ENCODE measurements at places on chromosomes 16 and 17.

DNA sequence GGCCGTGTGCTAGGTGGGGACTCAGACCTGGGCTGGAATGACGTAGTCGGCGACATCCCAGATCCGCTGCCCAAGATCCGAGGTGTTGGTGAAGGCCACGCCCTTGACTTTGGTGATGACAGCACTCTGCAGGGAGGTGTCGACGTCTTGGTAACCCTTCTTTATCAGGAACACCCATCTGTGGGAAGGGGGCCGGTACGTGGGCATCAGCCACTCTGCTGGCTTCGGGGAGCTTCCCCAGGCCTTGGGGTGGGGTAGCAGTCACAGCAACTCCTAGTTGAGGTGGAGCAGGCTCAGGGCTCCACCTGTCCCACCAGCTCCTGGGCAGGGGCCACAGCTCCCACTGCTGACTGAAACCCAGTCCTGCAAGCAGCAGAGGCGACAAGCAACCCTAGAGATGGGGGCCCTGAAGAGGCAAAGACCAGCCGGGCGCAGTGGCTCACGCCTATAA lies 4.3 kb downstream of the P2RX5 start:
- peak; percentile 41 for DNase-seq

GRCh38 chr17:64662774-64663367 lies 764 bp upstream of the SMURF2 start:
- no peak for DNase-seq

DNA sequence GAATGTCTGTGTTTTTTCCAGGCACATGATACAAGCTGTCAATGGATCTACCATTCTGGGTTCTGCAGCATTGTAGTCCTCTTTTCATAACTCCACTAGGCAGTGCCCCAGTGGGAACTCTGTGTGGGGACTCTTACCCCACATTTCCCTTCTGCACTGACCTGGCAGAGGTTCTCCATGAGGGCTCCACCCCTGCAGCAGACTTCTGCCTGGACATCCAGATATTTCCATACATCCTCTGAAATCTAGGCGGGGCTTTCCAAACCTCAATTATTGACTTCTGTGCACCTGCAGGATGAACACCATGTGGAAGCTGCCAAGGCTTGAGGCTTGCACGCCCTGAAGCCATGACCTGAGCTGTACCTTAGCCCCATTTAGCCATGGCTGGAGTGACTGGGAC lies 56.0 kb downstream of the ACSM2A start:
- DNase-seq, result no peak

DNA sequence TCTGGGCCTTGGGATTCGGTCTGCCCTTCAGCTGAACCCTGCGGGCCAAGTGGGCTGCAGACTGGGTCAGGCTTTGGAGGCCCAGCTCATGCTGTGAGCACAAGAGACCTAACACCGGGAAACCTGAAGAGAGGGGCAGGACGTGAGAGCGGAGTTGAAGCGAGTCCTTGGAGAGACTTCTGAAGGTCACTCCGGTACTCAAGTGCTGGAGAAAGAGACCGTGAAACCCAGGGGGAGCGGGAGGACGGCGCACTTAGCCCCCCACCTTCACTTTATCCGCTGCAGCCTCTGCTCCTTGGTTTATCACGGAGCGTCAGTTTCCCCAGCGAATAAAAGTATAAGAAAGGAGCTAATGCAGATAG lies 361 bp downstream of the UQCRC2 start:
- no peak for DNase-seq

DNA sequence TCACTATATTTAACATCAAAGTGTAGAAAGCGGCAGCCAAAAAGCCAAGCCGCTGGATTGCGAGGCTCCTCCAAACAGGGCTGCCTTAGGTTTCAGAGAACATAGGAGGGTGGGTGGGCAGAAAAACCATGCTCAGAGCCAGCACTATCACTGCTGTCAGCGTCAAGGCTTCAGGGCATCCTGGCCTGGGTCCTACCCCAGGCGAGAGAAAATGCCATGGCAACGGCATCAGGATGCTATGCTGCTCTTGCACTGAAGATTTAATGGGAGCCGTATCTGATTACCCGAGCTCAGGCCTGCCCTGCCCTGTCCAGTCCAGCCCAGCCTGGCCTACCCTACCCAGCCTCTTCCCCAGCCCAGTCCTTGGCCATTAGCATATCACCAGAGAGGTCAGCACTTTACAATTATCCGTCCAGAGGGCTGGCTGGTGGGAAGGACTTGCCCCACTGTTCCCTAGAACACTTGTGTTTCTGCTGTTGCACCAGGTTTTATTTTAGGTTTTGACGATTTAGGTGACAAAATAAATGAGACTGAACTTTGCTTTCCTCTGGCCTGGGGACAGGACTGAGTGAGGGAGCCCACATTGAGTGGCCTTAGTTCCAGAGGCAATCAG lies 61.1 kb downstream of the TOM1L2 start:
- DNase-seq, result peak; percentile 89

DNA sequence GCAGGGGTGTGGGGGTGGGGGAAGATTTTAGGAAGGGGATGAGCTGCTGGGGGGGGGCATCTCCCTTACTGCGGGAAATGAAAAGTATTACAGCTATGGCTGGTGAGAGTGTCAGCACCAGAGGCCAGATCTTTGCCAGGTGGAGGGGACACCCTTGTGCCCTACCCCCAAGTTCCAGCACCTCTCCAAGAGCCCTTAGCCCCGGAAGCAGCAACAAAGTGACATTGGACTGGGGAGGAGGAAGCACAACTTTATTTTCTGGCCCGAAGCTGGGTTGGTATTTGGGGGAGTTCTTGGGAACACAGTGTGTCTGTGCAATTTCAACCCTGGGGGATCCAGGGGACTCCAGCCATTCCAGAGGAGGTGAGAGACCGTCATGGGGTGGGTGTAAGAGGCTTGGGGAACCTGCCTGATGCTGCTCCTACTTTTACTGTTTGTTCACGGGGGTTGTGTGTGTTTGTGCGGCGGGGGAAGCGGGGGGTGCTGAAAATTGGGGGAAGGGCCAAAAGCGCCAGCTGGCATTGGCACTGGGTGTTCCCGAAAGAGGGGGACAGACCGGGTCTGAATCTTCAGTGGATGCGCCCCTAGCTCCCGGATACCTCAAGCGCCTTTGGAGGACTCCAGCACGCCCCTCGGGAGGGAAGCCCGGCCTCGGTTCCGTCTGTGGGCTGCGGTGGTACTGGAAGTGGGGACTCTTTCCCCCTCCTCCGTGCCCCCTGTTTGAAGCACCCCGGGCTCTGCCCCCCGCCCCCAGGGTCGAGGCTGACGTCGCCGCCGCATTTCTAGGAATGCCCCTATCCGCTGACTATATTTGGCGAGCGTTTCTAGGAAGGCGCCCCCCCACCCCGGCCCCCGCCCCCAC lies 230.3 kb downstream of the MRTFB start:
- DNase-seq, result peak; percentile 16
